ENCODE measurements at places on chromosomes 3 and 15.

- DNase-seq, result no peak
These were observed 31.1 kb downstream of the MAGEL2 start for GRCh38 chr15:23616536-23616935.

- DNase-seq, result no peak
These were observed 215.1 kb downstream of the STT3B start for GRCh38 chr3:31747785-31748184.

DNA sequence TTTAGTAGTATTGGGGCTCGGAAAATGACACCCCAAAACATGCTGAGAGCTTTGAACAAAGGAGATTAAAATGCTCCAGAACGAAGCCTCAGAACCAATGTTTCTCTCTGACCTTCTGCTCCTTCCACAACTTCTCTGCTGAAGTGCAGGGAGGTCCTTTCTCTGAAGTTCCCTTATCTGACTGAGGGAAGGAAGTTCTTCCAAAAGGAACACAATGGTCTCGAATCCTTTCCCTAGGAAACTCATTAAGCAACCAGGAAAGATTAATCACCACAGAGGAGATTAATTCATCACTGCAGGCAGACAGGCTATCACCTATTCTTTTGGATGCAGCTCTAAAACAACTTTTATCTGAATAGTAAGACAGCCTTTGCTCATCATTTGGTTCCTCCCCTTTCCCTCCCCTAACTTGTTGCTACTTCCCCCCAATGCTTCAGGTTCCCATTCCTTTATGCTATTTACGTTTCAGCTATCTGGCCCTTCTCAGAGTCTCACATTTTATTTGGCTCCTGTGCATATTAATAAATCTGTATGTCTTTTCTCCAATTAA is 18.2 kb upstream of the WDR49 start:
- no peak for DNase-seq

DNA sequence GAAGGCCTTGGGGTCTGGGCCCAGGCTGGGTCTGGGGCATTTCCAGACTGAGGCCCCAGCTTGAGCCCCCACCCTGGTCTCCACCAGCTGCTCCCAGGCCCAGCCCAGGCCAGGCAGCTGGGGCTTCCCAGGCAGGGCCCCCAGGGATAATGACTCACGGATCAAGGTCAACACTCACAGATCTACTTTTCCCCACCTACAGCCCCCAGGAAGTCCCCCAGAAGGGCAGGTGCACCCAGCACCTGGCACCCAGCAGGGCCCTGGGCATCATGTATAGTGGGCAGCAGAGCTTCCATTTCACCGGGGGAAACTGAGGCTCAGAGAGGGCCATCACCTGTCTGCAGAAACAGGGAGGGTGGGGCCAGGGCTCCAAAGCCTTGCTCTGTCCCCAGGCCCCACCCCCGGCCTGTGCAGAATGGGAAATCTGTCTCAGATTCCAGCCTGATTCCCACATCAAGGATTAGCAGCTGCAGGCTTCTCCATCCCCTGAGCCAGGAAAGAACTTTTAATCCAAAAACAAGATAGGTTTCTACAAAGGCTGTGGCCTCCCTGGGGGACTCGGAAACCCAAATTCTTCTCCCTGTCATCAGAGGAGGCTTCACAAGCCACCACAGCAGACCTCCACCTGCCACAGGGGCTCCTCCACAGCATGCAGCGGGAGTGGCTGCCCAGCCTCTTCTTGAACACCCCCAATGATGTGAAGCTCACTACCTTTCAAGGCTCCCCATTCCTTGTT is 49.8 kb downstream of the IQSEC1 start:
- no peak for DNase-seq

GRCh38 chr15:93028111-93028631 is 60.8 kb downstream of the RGMA start:
- no peak for DNase-seq

- no peak for DNase-seq
These were observed 38.9 kb downstream of the TICRR start for GRCh38 chr15:89614164-89614563.

GRCh38 chr3:194351080-194351672 is at the start of gene CPN2:
CPN2 (minus strand) TSS chr3:194351328; CDS start chr3:194342702, 8,626 bp downstream.
- DNase-seq, result no peak

DNA sequence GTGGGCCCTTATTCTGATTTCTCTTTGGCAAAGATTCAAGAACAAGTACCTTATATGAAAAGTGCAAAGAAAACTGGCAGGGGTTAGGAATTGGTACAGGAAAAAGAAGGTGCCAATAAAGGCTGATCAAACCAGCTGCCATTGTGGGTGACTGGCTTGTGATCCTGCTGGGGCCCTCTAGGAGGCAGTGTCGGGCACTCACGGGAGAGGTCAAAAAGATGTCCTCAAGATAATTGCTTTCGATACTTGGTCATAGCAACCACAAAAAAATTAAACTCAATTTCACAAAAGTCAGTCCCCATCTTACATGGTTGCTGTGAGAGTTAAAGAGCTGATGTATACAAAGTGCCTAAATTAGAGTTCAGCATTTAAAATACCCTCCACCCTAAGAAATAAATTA is 31.0 kb upstream of the CAV3 start:
- DNase-seq, result no peak

GRCh38 chr3:86743233-86743632 is 247.7 kb downstream of the VGLL3 start:
- DNase-seq, result no peak

- no peak for DNase-seq
These were observed 244.4 kb downstream of the TIGIT start for GRCh38 chr3:114538211-114538610.

Measured in thyroid gland (tissue), 4 donors.